ENCODE measurements at places on chromosomes 6 and 20. TPM values are rescaled to one million over a fixed set of nuclear protein-coding genes. Genes with fewer than 3 reads are reported as not detected.
A peak's percentile ranks its signal among the peaks of the same experiment; 100 is the strongest.

- DNase-seq, result no peak
These were observed 264.4 kb upstream of the SULF2 start for GRCh38 chr20:48049641-48050040.

GRCh38 chr20:33812908-33813462 lies 1.8 kb downstream of the CHMP4B start:
- DNase-seq, result no peak

- no peak for DNase-seq
These were observed 188.8 kb downstream of the CD83 start for GRCh38 chr6:14306151-14306906.

- no peak for DNase-seq
These were observed 134.0 kb downstream of the PDE7B start for GRCh38 chr6:135985471-135985870.

DNA sequence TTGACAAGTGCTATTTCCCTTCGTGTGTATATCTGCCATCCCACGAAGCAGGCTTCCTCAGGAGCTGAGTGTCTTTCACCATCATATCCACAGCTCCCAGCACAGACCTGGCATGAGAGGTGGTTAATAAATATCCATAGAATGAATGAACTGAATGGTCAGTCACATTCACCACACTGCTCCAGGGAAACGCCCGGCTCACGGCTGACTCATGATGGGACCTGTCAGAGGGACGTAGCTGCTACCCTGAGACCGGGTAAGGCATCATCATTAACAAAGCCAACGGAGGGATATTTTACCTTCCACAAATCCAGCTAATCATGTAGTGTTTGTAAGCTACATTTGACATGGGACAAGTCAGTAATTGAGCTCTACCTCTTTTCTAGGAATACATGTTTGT lies 12.5 kb downstream of the AGPAT4 start:
- DNase-seq, result no peak

Gene OTOR
- not detected for total RNA-seq

- DNase-seq, result no peak
These were observed 31.4 kb downstream of the HIVEP2 start for GRCh38 chr6:142913511-142914047.

DNA sequence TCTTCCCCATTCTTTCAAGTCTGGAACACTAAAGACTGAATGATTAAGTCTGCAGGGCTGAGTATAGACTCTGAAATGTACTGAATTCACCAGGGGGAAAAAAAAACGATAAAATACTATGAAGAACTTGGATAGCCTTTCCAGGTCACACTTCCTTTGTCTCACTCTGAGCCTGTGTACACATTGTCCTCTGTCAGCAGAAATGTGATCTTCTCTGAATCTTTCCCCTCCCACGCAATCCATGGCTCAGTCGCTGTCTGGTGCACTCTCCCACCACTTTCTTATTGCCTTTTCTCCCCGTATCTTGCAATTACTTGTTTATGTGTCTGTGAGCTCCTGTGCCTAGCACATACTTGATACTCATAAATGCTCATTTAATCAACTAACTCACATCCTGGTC lies 212.6 kb upstream of the RSPO3 start:
- DNase-seq, result no peak

DNA sequence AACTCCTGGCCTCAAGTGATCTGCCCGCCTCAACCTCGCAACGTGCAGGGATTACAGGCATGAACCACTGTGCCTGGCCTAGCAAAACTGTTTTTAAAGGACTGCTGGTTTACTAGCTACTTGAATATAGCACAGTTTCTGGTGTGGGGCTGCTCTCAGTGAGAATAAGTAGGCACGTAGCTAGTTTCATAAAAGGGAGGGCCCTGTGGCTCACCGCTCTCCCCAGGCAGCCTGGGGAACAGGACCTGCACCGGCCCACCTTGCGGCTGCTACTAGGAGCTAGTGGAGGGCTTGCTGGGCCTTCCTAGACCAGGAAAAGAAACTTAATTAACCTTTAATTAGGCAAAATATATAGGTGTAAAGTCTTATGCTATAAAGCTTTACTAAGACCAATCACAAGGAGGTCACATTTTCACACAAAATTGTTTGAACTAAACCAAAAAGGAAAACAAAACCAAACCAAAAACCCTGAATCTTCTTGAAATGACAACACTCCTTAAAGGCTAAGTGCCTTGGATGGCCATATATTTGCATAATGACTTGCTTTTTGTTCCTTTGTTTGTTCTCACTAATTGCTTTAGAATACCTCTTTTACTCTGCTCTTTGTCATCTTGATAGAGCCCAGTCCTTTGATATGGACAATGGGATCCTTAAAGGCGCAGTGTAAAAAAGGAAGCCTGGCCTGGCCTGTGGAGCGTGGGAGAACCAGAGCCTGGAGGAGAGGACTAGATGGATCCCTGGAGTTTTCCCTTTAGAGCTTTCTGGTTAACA lies 69.5 kb upstream of the SAMD5 start:
- DNase-seq, result no peak

- no peak for DNase-seq
These were observed 243.2 kb upstream of the BMP2 start for GRCh38 chr20:6524305-6524704.

GRCh38 chr6:35698858-35699257 lies 10.1 kb upstream of the FKBP5 start:
- DNase-seq, result no peak

- no peak for DNase-seq
These were observed 12.9 kb upstream of the SRPK1 start for GRCh38 chr6:35933844-35934243.

DNA sequence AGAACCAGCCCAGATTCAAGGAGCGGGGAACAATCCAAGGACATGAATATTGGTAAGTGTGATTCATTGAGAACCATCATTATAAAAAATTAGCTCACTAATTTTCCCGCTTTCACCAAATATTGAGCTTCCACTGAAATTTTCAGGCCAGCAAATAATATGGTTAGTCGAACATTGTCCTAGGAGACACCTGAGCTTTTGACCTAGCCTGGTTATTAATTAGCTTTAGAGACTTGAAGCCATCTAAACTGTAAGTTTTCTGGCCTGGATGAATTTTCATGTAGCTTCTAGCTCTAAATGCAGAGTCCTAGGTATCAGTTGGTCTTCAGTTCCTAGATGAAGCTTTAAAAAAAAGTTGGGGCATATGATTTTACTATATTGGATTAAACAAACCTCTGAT lies 17.1 kb upstream of the RALGAPA2 start:
- no peak for DNase-seq

DNA sequence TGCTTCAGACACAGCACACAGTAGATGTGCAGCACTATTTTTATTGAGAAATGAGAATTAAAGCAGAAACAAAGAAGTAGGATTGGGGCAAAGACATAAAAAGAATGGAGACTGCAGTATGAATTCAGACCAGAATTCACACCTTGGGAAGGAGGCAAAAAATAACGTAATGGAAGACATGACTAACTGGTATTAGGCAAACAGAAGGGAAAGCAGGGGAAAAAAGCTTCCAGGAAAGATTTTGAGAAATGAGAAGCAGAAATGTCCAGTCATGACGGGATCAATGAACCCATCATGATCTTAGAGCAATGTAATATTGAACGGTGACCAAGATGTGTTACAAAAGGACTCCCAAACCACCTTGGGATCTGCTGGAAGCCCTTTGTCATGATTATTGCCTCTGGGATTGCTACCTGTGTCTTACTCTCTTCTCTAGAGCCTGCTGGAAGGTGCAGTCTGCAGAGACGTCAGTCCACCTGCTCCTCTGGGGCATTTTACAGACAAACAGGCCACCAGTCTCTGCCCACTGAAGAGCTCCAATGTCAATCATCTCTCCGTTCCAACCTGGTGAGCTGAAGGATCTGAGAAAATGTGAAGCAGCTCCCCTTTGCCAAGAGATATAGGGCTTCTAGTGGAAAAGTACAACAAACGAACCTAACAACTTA lies 8.7 kb downstream of the NUDT3 start:
- no peak for DNase-seq

- peak; percentile 54 for DNase-seq
These were observed 67.0 kb upstream of the TNFAIP3 start for GRCh38 chr6:137799950-137800568.

DNA sequence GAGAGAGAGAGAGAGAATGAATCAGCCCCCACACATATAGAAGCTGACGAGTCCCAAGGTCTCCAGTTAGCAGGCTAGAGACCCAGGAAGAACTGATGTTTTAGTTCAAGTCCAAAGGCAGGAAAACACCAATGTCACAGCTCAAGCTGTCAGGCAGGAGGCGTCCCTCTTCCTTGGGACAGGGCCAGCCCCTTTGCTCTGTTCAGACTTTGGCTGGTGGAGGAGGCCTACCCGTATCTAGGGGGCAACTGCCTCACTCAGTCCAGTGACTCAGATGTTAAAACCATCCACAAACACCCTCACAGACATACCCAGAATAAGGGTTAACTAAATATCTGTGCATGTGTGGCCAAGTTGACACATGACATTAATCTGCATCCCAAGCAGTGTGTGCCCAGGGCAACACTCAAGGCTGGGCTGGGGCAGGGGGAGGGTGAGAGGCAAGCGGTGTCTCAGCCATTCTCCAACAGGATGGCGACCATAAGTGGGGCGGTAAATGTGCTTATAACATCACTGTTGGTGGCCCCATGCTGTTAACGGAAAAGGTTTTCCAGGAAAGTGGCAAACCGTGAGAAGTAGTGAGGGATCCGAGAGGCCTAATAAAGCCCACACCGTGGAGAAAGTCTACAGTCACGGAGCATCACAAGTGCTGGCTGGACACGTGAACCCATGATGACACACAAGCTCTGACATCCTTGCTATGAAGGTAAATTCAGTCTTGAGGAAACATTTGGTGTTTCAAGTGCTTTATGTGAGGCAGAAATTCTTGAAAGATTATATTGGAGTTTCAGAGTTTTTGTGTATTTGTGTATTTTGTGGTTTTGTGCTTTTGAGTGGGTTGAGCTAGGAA lies 28.1 kb downstream of the RAMACL start:
- no peak for DNase-seq

- peak; percentile 15 for DNase-seq
These were observed 29.5 kb upstream of the PKIB start for GRCh38 chr6:122580737-122581136.

DNA sequence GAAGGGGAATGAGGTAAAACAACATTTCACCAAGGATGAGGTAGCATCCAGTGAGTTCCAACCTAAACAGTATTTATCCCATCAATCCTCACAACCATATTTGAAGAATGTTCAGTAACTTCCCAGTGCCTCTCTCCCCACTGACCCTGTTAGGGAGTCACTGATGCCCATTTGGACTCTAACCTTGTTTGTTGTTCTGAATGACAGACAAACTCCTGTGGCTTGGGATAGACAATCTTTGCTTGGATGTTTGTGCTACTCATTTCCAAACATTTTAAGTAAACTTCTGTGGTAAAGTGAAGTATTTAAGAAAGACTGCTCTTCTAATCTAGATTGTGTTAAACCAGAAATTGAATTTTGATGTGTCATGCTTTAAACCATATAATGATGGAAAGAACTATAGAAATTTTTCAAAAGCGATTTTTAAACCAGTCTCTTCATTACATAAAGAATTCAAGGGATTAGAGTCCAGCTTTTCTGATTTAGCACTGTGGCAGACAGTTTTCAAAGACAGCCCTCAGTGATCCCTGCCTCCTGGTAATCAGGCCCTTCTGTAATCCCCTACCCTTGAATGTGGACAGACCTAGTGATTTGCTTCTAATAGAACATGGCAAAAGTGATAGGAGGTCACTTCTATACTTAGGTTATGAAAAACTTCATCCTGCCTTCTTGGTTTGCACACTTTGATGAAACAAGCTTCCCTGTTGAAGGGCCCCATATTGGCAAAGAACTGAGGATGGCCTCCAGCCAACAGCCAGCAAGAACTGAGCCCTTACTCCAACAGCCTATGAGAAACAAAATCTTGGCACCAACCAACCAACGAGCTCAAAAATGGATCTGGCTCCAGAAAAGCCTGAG lies 191.6 kb downstream of the DST start:
- DNase-seq, result no peak

DNA sequence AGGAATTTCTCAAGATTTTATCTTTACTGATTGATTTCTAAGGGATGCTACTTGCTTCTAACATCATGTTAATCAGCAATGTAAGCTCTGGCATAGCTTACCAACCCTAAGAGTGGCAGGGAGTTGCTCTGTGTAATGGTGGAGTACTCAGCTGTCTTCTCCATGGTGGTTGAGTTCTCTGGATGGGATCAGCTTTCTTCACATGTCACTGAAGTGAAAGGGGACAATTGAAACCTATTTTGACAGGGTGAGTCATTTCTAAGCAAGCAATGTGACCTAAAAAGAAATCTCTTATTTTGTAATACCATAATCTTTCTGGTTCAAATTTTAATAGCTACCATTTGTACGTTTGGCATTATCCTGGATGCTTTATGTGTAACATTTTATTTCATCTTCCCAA lies 430.4 kb downstream of the GJA1 start:
- no peak for DNase-seq

- no peak for DNase-seq
These were observed 74.2 kb downstream of the RIOK1 start for GRCh38 chr6:7463785-7464184.

Data from HCT116 (cell line).